ENCODE measurements at places on chromosomes 7 and 10.

- DNase-seq, result no peak
These were observed 1358.7 kb upstream of the SORCS1 start for GRCh38 chr10:108523016-108523800.

- no peak for DNase-seq
These were observed 585.9 kb downstream of the PTPRN2 start for GRCh38 chr7:158001621-158002320.

- DNase-seq, result no peak
These were observed 226.6 kb downstream of the ADAM12 start for GRCh38 chr10:126161691-126162090.

- DNase-seq, result no peak
These were observed 13.2 kb downstream of the SGPL1 start for GRCh38 chr10:70828923-70829322.

DNA sequence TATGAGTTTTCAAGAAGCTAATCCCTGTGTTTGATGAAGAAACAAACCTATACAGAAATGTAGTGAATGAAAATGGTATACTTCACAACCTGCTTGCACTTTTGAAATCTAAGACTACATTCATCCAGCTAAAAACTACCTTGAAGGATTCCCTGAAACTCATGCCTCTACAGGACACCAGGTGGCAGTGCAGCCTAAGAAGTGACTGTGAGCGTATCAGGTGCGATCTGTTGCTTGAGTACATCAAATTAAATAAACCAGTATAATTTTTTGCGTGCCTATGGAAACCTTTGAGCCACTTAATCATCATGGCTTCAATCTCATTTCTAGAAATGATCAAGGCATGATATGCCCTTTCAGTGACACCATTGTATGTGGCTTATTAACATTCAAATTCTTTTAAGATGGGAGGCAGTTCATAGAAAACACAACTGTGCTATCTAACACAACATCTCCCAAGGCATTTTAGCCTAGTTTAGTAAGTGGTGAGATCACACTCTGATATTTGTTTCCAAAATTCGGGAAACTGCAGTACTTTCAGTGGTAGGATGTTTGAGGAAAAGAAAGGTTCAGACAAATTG, 57.4 kb downstream of the PPP1R17 start:
- peak; percentile 12 for DNase-seq

DNA sequence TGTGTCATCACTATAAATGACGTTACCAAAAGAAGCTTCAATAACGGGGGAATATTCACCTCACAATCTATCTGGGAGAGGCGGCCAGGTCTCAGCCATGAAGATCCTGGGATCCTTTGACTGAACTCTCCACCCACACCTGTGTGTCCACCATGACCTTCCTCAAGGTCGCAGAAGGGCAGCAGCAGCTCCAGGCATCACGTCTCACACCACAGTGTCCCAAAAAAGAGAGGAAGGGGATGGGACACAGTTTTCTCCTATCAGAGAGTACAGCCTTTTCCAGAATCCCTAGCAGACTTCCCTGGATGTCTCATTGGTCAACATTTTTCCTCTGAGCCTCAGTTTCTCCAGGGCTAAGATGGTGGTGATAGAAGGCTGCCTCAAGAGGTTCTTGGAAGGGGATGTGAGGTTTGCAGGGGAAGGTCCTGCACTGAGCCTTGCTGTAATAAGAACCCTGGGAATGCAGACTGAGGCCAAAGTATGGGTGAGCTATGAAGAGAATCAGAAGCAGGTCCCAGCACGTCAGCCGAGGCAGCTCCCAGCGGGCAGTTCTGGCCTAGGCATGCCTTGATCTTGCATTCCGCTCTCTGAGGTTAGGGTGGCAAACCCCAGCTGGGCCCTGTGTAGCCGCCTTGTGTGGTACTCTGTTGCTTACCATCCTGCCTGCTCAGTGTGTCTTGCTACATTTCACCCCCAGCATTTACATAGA, 63.8 kb downstream of the COL26A1 start:
- DNase-seq, result no peak

GRCh38 chr7:26167303-26167934, 15.4 kb downstream of the NFE2L3 start:
- no peak for DNase-seq

Data from GM18507 (cell line).